Nephron progenitor cell (in vitro differentiated cells): ENCODE measurements at places on chromosomes 16 and 17.

DNA sequence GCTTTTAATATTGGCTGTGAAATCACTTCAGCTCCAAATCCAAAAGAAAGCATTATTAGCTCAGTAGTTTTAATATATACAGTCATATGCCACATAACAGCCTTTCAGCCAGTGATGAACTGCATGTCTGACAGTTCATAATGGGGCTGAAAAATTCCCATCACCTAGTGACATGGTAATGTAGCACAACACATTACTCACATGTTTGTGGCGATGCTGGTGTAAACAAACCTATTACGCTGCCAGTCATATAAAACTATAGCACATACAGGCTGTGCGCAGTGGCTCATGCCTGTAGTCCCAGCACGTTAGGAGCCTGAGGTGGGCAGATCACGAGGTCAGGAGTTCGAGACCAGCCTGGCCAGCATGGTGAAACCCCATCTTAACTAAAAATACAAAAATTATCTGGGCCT is 92.2 kb downstream of the TUBD1 start:
- no peak for DNase-seq

GRCh38 chr17:57953219-57953618 is 2.0 kb downstream of the CUEDC1 start:
- DNase-seq: no peak

GRCh38 chr16:27414788-27415431 is 12.9 kb downstream of the IL21R start:
- no peak for DNase-seq

GRCh38 chr17:42484304-42484703 is 25.6 kb downstream of the ATP6V0A1 start:
- no peak for DNase-seq

DNA sequence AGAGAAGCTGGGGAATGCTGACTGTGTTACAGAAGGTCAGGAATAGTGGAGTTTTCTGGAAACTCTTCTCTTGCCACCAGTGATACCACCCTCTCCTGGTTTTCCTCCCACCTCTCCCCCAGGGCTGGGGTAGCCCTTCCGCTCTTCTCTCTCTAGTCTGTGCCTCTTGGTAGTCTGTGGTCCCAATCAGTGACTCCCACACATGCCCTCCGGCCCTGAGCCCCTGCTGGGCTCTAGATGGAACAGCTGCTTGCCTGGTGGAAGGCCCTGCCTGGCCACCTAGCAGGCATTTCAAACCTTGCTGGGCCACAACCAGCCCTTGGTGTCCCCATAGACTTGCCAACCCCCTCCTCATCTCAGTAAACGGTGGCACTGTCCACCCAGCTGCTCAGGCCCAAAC is 15.2 kb upstream of the MTSS2 start:
- DNase-seq: no peak

GRCh38 chr16:56609463-56609921 is 1.1 kb downstream of the MT2A start:
- DNase-seq: no peak

- no peak for DNase-seq
These were observed 54.9 kb downstream of the IKZF3 start for GRCh38 chr17:39809221-39809620.

DNA sequence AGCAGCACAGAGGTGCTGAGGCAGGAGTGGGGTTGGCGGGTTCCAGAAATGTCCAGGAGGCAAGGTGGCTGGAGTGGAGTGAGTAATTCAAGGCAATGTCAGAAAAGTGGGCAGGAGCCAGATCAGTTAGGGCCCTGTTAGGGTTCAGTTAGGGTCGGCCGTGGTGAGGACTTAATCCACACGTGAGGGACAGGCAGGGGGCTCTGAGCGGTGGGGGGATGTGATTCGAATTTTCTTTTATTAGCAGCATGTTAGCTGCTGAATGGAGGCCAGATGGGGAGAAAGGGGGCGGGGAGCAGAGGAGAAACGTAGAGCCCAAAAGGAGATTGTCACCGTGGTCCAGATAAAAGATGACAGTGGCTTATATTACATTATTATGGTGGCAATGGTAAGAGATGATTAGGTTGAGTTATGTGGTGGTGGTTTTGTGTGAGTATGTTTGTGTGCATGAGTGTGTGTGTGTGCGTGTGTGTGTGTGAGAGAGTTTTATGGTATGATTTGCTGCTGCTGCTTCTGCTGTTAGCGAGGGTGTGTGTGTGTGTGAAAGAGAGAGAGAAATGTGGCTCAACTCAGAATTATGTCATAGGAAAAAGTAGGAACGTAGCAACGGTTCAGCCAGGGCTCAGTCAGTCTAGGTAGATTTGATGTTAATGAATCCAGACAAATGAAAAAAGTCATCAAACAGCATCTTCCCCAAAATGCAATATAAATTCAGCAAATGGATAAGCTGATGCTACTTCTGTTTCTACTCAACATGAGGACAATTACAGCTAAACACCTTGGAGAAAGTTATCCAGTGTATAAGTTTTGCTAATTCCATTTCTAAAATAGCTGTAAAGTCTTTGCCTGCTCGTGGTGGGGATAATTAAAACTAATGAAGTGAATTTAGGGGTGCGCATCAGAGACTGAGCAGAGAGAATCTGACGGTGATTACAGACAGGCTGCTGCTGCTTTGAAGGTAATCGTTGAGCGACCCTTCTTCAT is 390.6 kb downstream of the HAPSTR1 start:
- DNase-seq: no peak

DNA sequence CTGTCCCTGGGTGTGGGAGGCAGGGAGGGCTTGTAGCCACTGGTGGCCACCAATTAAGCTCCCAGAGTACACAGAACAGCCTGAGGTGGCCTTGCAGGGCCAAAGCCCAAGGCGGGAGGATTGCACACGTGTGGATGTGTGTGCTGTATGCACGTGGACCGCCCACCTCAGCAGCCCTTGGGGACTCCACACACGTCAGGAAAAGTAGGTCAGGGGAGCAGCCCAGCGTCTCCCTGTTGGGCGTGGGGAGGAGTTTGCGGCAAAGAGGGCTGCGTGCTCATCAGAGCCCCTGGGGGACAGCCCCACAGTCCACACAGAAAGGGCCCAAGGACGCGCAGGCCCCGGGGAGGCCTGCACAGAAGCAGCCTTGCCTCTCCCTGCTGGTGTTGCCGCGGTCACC is 19.6 kb downstream of the SBK1 start:
- no peak for DNase-seq

- DNase-seq: no peak
These were observed 32.1 kb downstream of the TANC2 start for GRCh38 chr17:62998166-62998565.

DNA sequence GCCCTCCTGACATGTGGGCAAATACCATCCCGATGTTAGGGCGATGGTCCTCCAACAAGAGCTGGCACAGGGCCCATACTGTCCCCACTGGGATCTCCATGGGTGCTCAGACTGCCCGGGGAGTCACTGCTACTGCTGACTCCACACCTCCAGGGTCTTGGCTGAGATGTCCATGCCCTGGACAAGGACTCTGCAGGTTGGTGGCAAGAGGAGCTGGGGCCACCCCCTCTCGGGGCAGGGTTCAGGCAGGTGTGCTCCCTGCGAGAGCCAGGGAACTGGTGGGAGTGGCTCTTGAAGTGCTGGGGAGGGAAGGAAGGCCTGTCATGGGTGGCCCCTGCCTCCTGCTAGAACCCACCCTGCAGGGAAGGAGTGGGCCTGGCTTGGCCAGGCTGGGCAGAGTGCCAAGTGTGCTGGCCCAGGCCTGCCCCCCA is 6.4 kb downstream of the CASKIN2 start:
- no peak for DNase-seq

- no peak for DNase-seq
These were observed 5.6 kb downstream of the CPNE7 start for GRCh38 chr16:89581045-89581695.

DNA sequence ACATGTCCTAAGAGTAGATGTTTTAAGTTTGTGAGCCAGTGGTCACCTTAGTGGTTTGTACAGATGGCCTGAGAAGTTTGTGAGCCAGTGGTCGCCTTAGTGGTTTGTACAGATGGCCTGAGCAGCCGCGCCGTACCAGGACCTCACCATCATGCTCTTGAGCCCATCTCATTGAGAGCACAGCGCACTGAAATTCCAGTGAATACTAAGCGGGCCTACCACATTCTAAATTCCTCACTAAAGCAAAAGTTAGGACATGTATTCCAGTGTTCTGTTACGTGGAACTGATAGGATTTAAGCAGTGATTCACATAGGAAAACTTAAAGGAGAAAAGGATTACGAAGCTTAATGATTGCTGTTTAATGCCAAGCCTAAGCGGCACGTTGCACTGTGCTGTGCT is 3.9 kb downstream of the USP10 start:
- no peak for DNase-seq

GRCh38 chr17:80762076-80762475 is 217.4 kb downstream of the RPTOR start:
- DNase-seq: no peak

DNA sequence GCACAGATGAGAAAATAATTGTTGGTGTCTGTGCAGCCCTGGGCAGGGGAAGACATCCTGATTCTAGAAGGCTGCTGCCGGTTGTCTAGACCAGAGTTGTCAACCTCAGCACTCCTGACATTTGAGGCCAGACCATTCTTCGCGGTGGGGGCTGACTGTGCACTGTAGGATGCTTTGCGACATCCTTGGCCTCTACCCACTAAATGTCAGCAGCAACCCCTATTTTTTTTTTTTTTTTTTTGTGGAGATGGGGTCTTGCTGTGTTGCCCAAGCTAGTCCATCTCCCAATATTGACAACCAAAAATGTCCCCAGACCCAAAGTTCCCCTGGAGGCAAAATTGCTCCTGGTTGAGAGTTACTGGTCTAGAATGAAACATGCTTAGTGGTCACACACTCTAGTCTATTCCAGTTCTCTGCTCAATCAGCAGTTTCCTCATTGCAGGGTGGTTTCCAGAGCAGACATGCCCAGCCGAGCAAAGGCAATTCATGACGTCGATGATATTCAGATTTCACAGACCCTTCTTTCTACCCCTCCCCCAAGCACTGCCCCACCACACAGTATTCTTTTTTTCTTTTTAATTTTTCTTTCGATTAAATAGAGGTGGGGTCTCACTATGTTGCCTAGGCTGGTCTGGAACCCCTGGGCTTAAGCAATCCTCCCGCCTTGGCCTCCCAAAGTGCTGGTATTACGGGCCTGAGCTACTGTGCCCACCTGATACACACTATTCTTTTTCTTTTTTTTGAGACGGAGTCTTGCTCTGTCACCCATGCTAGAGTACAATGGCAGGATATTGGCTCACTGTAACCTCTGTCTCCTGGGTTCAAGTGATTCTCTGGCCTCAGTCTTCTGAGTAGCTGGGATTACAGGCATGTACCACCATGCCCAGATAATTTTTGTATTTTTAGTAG is 9.0 kb downstream of the C17orf99 start:
- DNase-seq: no peak

- DNase-seq: no peak
These were observed 16.2 kb upstream of the CD300E start for GRCh38 chr17:74639704-74640151.

DNA sequence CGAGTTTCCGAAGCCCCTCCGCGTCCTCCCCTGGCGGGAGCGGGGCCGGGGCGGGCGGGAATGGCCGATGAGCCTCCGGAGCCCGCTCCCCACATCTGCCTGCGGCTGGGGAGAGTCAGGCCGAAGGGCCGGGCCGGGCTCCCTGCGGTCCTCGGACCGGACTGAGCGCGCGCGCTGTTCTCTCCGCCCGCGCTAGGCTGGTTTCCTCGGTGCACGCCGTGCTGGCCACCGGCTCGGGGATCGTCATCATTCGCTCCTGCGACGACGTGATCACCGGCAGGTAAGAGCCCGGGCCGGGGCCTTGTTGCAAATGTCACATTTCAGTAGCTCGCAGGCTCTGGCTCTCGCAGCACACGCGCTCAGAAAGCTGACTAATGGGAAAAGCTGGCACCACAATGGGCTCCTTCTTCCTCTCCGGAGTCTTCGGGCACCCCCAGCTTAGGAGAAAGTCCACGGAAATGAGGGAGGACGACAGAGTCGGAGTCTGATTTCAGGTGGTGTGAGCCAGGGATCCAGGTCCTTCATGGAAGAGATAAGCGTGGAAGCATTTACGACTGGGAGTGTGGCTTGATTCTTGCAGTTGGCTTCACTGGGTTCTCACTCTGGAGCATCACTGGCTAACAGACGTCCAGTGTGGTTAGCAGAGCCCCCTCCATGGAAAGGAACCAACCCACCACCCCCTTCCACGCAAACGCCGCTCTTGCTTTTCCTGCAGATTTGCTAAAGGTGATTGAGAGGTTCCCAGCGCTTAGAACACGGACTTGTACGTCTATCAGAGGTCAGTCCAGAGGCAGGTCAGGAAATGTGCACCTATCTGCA is 715 bp downstream of the TLCD3A start:
- DNase-seq: peak; percentile 62

- no peak for DNase-seq
These were observed 13.1 kb downstream of the BCAR1 start for GRCh38 chr16:75238132-75238852.

- no peak for DNase-seq
These were observed 10.9 kb downstream of the NHERF1 start for GRCh38 chr17:74759243-74759801.

- DNase-seq: no peak
These were observed 51.2 kb downstream of the SOX9 start for GRCh38 chr17:72171703-72172667.

GRCh38 chr16:50585331-50585776 is 37.2 kb downstream of the NKD1 start:
- DNase-seq: no peak

- DNase-seq: peak; percentile 51
These were observed 485 bp downstream of the DNAJA3 start for GRCh38 chr16:4426021-4426684.

GRCh38 chr17:2063261-2064146 is 8.6 kb downstream of the HIC1 start:
- DNase-seq: no peak

- DNase-seq: no peak
These were observed 490.5 kb upstream of the ERCC4 start for GRCh38 chr16:13429416-13429815.

DNA sequence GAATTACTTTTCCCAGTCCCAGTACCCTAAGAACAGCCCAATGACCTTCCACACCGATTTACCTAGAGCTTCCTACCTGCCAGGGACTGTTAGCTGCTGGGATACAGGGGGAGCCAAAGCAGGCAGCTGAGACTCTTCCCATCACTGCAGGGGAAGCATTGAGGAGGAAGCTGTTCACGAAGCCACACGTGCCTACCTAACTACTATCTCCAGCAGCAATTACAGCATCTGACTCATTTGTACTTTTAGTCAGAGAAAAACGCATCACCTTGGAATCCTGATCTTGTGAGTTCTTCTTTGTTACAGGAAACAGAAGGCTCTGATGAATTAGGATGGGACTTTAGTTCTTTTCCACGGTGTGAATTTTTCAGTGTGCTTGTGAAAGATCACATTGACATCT is 113.7 kb upstream of the DHX40 start:
- no peak for DNase-seq
